Foreskin keratinocyte (primary cell): ENCODE measurements at places on chromosomes 4 and X.

DNA sequence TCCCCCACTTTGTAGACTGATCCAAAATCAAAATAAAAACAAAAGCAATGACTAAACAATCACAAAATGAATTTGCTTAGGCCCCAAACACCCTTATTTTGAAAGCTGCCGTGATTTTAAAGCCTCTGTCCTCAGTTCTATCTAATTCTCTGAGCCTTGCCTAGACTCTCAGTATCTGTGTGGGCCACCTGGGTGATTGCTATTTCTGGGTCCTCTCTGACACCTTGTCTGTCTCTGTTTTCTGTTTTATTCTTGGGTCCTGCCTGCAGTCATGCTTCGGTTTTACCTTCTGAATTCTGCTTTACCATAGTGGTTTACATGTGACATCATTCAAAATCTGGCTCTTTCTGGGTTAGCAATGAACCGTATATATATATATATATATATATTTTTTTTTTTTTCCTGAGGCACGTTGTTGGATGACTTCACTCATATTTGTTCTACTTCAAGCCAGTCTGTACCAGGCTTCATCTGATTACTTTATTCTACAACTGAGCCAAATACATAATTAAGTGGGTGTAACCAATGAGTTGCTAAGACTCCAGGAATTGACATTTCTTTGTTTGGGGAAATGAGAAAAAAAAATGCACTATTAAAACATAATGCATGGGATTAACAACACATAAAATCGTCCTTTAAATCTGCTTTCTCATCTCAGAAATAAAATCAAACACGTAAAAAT is 710.7 kb upstream of the SLIT2 start:
- no peak for DNase-seq

GRCh38 chr4:140094438-140095420 is 59.3 kb downstream of the MAML3 start:
- no peak for DNase-seq

DNA sequence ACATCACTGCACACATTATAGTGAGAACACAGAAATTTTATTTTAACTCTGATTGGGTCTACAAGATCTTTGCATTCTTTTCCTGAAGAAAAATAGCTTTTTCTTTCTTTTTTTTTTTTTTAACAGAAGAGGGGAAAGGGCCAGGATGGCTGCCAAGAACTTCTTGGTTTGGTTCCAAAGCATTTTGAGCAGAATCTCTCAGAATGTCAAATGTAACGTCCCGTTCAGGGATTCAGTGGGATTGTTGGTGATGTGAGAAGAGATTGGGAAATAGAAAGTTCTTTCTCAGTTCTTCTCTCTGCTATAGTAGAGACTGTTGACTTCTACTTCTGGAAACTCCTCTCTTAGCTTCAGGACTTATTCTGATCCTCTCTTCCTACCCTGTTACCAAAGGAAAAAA is 70.9 kb upstream of the CBR4 start:
- DNase-seq, result no peak

DNA sequence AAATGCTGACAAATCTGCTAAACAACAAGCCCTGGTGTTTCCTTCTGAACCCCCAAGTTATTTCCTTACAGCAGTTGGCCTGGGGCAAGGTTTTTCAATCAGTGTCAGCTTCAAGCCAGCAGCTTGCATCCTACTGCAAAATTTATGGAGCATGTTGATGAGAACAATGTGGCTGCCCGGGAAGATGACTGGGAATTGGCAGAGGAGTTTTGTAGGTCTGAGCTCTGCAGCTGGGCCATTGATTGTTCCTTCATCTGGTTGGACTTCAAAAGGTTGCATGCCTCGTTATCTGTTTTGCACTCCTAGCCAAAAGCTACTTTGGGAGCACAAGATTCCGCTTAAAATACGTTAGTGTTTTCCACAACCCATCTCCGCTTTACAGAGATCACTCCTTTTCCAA is 1030.3 kb upstream of the LCORL start:
- no peak for DNase-seq

DNA sequence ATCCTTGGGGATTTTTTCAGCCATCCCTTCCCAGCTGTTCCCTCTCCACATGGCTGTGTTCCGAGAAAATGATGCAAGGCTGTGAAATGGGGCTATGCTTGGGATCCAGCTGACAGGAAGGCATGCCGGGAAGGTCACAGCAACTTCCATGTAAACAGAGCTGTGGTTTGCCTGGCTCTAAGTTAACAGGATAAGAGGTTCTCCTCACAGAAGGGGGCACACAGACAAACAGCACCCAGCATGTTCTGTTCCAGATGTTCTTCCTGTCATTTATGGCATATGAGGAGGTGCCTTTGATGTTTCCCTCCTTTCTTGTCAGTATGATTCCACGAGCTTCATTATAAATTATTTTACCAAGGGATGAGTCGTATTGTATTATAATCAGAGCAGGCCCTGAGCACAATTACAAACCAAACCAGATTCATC is 220.7 kb downstream of the ANTXR2 start:
- no peak for DNase-seq

- peak; percentile 61 for DNase-seq
These were observed 74.0 kb upstream of the VMA21 start for GRCh38 chrX:151323054-151323453.

GRCh38 chr4:43242606-43243005 is 350.1 kb downstream of the GRXCR1 start:
- peak; percentile 7 for DNase-seq

DNA sequence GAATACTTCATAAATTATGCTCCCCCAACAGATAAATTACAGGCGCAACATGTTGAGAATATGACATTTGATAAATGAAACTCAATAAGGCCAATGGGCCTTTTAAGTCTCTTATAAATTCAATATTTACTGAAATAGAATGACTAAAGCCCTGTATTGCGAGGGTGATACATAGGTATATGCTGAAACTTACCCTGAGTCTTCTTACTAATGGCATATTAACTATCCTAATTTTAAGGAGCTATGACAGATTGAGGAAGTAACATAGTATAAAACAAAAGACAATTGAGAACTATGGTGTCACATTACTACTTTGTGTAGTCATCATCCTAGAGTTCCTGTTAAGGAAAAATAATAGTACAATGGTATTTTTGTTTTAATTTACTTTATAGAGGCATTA is 440.7 kb downstream of the IL15 start:
- DNase-seq, result no peak

GRCh38 chr4:16830081-16830480 is 68.4 kb downstream of the LDB2 start:
- DNase-seq, result no peak

DNA sequence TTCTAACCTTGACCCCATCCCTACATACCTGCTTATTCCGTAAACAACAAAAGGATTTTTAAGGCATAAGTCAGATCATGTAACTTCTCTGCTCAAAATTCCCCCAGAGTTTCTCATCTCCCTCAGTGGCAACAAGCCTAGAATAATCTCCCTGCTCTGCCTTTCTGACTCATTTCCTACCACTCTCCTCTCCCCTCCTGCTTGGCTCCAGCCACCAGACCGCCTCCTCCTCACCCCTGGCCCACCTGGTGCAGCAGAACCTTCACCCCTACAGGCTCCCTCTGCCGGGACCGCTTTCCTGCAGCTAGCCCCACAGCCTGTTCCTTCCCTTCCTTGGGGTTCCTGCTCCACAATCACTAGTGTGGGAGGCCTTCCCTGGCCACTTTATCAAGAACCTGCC is 32.1 kb downstream of the TSPAN5 start:
- peak; percentile 96 for DNase-seq

GRCh38 chr4:180350901-180351300 is 1892.3 kb upstream of the TENM3 start:
- DNase-seq, result no peak

DNA sequence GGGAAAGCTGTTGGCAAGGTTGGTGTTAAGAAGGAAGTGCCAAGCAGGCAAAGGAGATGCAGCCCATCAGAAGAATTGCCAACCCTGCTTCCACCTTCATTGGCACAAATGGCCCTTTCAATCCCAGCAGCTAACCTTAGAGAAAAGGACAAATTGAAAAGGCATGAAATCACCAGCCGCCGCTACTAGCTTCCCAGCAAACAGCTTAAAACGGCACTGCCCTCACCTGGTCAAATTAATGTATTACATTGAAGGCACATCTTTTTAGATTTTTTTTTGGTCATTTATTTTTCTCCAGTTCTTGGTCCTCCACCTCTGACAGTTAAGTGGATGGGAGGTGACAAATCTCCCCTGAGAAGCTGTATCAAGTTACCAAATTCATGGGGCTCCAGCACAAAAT is 51.0 kb upstream of the NHSL2 start:
- no peak for DNase-seq
